ENCODE measurements at places on chromosomes 2 and 18.

- DNase-seq: no peak
These were observed 70.4 kb downstream of the IL1R2 start for GRCh38 chr2:102061962-102062795.

- DNase-seq: no peak
These were observed 16.7 kb downstream of the SCRN3 start for GRCh38 chr2:174412256-174412655.

- no peak for DNase-seq
These were observed 5.0 kb downstream of the ST8SIA5 start for GRCh38 chr18:46751882-46752281.

DNA sequence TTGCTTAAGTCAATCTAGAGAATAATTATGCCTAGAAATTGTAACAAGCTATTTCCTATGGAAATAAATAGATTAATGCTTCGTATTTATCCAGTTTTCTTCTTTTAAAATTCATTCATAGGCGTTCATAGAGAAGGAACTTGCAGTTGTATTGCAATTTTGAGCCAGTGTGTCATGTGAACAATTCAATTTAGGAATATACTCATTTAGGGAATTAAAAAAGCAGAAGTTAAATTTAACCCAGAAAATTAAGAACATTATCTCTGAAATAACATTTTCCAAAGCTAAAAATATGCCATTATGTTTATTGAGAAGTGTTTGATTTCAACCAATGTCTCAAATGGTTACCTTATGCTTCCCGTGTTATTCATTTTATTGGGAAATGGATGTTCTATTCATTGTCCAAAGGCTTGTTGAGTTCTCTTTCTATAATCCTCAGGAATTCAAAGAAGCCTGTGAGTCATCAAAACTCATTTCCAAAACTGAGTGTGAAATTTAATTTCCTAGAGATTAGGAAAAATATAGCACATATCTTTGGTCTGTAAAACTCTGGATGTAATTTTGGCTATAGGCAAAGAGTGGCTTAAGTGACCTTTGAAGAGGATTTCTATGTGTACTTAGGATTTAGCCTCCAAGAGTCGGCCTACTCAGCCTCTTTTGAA is 99.7 kb downstream of the SLC8A1 start:
- no peak for DNase-seq

- no peak for DNase-seq
These were observed 777.6 kb upstream of the SOX11 start for GRCh38 chr2:4914551-4914950.

GRCh38 chr2:111168528-111169239 is 48.0 kb downstream of the BCL2L11 start:
- peak; percentile 57 for DNase-seq

- no peak for DNase-seq
These were observed 45.1 kb upstream of the HDAC4 start for GRCh38 chr2:239445771-239446524.

DNA sequence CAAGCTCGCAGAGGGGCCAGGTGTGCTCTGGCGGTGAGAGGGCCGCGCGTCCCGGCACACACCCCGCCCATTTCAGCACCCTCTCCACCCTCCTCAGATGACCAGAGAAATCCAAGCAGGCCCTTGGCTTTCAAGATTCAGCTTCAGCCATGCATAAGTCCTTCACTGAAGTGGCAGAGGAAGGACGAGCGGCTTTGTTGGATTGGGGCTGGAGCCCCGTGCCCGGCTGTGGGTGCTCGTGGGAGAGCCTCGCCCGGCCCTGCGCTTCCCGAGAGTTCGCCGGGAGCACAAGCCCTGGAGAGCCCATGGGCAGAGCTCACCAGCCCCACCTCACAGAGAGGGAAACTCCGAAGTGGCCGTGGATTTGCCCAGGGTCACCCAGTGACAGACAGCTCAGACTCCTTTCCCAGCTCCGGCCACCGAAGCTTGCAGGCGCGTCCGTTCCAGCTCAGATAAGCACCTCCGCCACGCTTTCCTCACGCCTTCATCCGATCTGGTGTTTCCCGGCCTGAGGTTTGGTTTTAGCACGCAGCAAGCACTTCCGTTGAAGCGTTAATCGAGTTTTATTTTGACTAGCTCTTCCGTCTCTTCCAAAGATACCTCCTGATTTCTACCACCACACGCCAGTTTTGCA is 45.6 kb upstream of the MTCL1 start:
- DNase-seq: no peak

GRCh38 chr2:38467768-38468455 is 90.8 kb upstream of the ATL2 start:
- no peak for DNase-seq

- no peak for DNase-seq
These were observed 89.4 kb downstream of the CELF4 start for GRCh38 chr18:37476182-37476581.

DNA sequence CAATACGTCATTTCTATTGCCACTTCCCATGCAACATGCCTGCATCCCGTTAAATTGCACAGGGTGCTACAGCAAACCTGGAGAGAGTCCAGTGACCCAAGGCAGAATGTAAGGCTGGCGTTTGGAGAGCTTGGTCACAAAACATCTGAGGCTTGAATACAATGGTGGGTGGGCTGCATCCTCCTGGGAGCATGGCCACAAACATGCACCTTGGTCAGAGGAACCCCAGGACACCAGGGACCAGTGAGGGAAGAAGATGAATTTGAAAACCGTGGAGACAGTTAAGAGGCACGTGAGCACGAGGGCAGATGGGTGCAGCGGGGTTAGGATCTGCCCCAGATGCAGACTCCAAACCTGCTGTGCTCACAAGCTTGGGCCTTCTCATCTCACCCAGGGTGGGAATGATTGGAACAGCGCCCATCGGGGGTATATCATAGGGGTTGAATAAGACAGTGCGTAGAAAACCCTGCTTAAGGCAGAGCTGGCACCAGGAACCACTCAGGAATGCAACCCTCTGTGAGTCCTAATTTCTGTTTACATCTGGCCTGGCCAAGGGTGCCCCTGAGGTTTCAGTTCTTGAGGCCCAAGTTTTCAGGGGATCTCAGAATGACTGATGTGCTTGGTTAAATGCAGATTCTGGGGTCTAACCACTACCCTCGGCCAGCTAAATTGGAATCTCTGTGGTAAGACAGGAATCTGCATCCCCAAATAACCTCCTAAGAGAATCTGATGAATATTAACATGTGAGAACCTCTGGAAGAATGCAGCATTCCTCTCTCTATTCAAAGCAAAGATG is 97.2 kb downstream of the ARL4C start:
- DNase-seq: no peak

Data from stimulated activated CD4-positive, alpha-beta T cell treated with anti-CD3 and anti-CD28 coated beads, Interleukin-1b, Interleukin-23, amount 100 ng/mL, for 1 hour (primary cell).